Activated CD8-positive, alpha-beta memory T cell treated with anti-CD3 and anti-CD28 coated beads, Interleukin-2, amount 10 ng/mL, durations not matched to agents 7 days and 5 days (primary cell): ENCODE measurements at places on chromosomes 7 and 10. TPM values are rescaled to one million over a fixed set of nuclear protein-coding genes. Genes with fewer than 3 reads are reported as not detected.

GRCh38 chr10:64486149-64486548 lies 964.9 kb downstream of the REEP3 start:
- H3K36me3 ChIP-seq, result no peaks in the 10 kb centered on the region
- no peak overlapping the region for H3K27ac ChIP-seq
- no peaks in the 10 kb centered on the region for H3K27me3 ChIP-seq
- H3K4me1 ChIP-seq, result no peaks in the 10 kb centered on the region
- no peak overlapping the region for H3K4me3 ChIP-seq

DNA sequence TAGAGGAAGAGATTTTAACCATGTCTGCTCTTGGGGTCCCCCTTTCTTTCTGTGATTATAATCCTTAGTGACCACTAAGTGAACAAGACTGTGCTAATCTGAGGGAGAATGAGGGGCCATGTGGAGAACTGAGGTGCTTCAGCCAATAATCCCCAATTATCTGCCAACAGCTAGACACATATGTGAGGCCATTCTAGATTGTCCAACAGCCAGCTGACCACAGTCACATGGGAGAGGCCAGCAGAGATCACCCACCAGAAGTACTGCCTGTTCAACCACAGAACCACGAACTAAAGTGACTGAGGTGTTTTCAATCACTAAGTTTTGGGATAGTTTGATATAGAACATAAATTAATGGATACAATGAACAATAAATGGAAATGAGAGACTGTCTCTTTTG lies 74.3 kb downstream of the SEMA3E start:
- no peak for DNase-seq
- no peak overlapping the region for H3K4me3 ChIP-seq
- no peaks in the 10 kb centered on the region for H3K4me1 ChIP-seq
- no peak overlapping the region for H3K27ac ChIP-seq
- H3K27me3 ChIP-seq, result no peaks in the 10 kb centered on the region

DNA sequence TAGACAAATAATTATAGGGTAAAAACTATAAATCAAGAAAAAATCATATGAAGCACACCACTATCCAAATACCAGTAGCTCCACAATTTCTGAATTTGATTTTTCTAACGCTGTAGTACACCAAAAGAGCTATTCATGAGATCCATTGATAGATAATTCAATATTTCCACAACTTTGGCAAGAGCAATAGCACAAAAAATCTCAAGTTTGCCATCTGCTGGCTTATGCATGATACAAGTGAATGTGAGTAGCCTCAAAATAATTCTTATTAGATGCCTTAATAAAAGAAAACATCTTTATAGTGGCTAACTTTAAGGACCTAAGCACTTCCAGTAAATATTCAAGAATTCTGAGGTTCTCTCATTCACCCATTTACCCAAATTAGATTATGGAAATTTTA lies 2.2 kb upstream of the TMEM196 start:
- no peaks in the 10 kb centered on the region for H3K36me3 ChIP-seq
- peaks cover 30% of the 10 kb centered on the region for H3K27me3 ChIP-seq
- no peak overlapping the region for H3K27ac ChIP-seq
- no peak overlapping the region for H3K4me3 ChIP-seq
- DNase-seq, result no peak

FAM24B gene
- 17.7 TPM for total RNA-seq

CDHR1 gene
- total RNA-seq, result 1.6 TPM

DNA sequence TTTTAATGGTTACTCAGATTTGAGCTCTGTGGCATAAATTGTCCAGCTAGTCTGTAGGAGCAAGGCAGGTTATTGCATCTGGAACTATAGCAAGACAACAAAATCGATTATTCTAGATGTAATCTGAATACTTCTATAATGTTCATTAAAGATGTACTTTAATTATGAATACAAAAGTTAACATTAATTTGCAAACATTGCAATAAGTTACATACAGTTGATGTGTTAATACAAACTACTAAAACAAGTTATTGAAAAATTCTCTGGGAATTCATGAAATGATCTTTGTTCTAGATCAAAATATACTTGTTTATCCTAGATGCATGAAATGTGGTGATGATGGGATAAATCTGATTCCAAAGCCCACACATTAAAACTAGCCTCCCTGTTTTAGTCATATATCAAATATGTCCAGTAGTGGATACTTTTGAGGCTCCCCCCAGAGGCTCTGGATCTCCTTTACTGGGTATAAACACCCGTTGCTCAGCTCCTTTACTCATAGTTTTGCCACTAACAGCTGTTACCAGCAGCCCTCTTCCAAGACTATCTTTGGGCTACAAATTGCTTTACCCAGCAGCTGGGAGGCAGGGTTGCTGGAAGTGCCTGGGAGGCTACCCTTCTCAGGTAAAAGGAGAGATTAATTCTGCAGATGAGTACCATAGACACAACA lies 78.1 kb downstream of the ARL4A start:
- no peak overlapping the region for H3K4me3 ChIP-seq
- H3K27ac ChIP-seq, result no peak overlapping the region
- no peaks in the 10 kb centered on the region for H3K27me3 ChIP-seq
- no peaks in the 10 kb centered on the region for H3K4me1 ChIP-seq
- DNase-seq, result no peak

DNA sequence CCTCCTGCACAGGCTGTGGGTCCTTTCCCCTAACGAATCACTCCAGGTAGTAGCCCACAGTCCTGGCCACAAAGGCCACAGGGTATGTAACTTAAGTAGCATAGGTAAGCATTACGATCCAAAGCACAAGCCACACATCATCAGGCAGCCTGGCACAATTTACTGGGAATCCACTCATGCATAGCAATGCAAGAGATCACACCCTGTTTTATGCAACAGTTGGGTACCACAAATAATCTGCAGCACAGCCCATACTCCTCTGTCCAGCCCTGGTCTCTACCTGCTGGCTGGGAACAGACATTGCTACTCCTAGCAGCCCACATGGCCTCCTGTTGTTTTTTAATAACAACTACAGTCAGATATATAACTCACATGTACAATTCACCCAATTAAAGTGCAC lies 34.3 kb downstream of the SRPK2 start:
- H3K27me3 ChIP-seq, result no peaks in the 10 kb centered on the region
- H3K4me1 ChIP-seq, result peaks cover 45% of the 10 kb centered on the region
- peaks cover 3% of the 10 kb centered on the region for H3K36me3 ChIP-seq
- peak overlapping the region; percentile 92 for H3K27ac ChIP-seq

TACR2 gene
- not detected for total RNA-seq
